ENCODE measurements at places on chromosomes 4 and X.

DNA sequence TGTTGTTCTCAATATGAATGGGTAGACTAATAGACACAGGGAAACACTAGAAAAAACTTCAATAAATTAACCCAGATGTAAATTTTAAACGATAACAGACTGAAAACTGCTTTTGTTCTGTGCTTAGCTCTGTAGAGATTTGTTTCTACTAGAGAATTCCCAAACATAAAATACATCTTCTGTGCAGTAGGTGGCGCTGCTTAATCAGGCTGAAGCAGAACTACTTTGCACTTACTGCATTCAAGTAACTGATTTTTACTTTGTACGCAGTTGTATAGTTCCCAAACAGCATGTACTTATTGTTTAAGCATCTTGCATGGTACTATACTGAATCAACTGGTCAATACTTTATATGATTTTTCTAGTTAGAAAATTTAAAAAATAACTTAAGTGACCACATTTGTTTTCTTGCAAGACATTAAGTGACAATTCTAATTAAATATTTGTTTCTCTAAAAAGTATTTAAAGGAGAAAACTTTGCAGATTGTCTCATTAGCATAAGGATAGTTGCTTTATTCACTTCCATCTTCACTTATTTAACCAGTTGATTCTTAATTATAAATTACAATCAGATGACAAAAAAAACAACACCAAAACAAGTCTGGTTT, 490.6 kb downstream of the IL15 start:
- DNase-seq: peak; percentile 37

GRCh38 chr4:101954351-101954750, 163.8 kb downstream of the BANK1 start:
- DNase-seq: no peak

DNA sequence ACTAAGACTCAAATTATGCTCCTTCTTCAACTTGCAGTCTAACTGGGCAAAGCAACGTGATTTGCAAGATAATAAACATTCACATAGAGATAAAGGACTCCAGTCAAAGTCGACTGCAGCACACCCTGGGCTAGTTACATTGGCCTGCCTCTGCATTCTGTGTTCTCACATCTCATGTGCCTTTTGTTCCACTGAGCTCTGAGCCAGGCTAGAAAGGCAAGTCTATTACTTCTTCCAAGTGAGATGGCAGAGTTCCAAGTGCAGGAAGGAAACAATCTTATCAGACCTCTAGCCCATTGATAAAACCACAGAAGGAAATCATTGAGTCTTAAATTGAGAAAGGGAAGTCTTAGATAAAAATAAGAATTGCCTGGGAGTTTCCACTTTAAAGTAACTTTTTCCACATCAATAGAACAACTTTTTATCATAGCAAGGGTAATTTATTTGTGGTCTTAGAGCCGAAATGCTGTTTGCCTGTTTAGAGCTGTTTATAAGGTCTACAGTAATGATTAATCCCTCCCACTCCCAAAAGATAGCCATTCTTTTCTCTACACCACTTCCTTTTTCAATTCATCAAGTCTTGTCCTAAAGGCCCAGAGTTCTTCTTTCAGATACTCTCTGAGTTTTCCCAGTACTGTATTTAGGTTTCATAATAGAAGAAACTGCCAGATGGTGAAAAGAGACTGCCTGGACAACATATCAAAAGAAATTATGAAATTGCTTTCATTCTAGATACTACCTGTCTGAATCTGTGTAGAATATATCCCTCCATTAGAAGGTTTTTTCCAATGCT, 200.2 kb downstream of the GUCY2F start:
- no peak for DNase-seq

DNA sequence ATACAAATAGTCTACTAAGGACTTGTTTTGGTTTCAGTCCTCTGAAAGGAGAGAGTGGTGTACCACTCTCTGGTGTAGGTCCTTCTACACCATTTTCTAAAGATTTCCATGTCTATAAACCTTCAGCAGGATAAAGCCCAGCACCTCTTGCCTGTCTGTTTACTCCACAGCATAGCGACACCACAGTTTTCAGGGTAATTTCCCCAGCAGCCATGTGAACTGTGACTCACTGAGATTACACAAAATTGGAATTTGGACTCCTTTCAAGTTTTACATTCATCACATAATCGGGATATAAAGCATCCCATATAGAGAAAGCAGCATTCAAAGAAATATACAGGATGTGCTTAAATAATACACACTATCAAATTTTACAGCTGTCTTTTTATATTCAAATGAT, 229.6 kb downstream of the PRDM5 start:
- DNase-seq: no peak

GRCh38 chr4:182420189-182420588, 177.0 kb downstream of the TENM3 start:
- DNase-seq: no peak

DNA sequence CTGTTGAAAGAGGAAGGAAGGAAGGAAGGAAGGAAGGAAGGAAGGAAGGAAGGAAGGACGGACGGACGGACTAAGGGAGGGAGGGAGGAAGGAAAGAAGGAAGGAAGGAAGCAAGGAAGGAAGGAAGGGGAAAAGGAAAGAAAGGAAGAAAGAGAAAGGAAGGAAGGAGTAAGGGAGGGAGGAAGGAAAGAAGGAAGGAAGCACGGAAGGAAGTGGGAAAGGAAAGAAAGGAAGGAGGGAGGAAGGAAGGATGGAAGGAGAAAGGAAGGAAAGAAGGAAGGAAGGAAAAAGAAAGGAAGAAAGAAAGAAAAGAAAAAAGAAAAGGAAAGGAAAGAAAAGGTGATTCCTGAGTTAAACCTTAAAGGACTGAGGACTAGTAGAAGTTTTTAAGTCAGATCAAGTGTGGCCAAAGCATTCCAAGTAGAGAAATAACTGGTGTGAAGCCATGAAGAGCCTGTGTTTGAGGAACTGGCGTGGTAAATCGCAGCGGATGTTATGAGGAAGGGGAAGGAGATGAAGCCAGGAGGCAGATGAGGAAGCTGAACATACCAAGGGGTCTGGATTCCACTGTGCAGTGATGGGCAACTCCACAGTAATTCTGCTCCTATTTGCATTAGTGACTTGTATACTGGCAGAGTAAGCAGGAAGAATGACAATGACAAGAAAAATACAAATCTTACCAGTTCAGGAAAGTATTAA, 163.5 kb downstream of the MGST2 start:
- DNase-seq: no peak

DNA sequence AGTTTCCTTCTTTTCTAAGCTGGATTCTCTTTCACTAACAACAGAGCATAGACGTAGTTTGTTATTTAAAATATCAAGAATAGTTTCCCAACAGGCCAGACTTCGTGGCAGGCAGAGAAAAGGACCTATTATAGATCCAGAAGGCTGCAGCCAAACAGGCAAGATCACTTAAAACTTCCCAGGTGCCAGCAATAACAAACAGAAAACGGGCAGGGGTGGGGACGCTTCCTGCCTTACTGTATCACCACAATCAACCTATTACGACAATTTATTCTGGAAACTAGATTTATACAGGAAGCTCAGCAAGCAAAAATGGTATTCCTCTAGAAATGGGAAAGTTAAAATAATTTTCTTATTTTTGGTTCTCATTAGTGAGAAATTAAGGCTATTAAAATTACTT, 22.1 kb downstream of the RWDD4 start:
- DNase-seq: no peak

DNA sequence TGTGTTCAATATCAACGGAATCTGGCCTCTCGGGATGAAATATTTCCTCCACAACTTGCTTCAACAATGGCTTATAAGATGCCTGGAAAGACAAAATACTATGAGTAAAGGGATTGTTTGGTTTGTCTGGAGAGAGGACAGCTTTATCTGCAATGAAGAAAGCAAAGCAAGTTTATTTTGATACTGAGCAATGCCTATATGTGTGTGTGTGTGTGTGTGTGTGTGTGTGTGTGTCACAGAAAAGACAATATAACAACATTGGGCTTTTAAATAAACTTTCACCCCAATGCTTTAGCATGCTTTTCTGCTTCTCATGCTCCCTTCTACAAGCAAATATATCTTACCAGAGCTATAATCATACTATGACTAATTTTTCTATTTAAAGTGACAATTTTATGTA, 45.4 kb downstream of the RASL11B start:
- no peak for DNase-seq

DNA sequence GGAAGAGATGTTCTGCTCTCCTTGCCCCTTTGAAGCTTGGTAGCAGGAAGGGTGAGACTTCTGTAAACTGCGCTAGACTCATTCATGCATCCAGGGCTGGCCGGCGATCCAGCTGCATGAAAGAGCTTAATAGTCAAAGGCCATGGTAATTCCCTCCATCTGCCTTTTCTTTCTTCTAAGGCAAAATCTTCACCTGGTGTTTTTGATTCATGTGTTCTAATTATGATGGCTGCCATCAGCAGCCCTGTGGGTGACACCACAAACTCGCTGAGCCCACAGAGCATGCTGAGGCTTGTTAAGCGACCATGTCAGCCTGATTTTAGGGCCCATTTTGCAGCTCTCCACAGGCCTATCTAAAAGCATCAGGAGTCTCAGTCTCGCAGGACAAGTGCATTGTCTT, 450.1 kb upstream of the TENM3 start:
- DNase-seq: peak; percentile 89
